Gastrocnemius medialis (tissue), 4 donors: ENCODE measurements at places on chromosomes 11 and 22.

DNA sequence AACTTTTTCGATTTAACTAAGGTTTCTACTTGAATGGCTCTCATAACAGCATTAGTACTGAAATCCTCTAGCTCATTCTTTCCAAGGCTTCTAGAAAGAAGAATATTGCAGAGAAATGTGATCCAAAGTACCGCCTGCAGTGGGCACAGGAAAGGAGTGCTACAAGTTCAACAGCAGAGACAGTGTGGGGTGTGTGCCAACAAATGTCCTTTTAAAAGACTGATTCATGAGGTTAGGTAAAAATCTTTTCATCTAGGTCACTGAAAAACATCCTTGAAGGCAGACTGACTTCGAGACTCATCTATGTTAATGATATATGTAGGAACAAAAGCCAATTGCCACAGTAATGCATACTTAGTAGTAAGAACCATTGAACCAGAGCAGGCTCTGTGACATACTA, 349.1 kb upstream of the PITPNB start:
- no peak for DNase-seq

DNA sequence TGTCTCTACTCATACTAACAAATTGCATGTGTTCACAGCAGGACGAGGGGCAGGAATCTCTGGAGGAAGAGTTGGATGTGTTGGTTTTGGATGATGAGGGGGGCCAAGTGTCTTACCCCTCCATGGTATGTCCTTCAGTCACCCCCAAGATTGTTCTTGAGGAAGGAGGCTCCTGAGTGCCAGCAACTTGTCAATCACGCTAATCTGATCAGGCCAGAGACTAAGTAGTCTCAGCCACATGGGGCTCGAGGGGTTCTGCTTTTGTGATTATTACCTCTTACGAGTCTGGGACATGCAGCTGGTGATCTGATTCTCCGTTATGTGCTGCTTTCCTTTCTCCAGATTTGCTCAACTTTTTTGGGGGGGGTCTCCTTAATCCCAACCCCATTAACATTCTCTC, 54.3 kb downstream of the CTNND1 start:
- no peak for DNase-seq

- DNase-seq: no peak
These were observed 313.1 kb downstream of the C11orf87 start for GRCh38 chr11:109735128-109735527.

- DNase-seq: no peak
These were observed 804 bp downstream of the ACER3 start for GRCh38 chr11:76861490-76861953.

DNA sequence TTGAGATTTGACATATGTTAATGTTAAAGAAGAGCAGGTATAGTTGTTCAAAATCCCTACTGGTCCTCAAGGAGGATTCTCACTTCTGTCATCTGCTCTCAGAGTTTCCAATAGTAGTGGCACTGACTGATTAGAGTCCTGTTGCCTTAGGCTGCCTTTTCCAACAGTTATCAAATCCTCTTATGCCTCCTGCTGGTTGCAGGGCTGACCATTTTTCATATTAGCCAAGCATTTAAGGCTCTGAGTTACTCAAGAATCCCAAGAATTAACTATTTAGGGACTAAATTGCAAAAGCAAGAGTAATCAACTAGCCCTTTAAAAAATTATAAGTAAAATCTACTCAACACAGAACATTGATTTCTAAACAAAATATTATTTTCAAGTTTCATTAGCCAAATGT, 212.0 kb upstream of the CHORDC1 start:
- DNase-seq: no peak

DNA sequence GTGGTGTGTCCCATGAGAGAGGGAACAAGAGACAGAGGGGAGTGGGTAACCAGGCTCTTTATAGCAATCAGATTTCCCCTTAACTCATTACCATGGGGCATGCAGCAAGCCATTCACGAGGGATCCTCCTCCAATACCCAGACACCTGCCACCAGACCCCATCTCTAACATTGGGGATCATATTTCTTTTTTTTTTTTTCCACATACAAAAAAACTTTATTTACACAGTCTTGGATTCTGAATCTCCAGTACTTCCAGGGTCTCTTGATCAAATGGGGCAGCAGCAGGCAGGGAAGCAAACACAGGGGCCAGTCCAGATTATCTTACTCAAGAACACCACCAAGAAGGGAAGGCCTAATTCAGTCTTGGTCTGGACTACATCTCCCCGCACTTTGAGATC, 4.3 kb downstream of the DLAT start:
- no peak for DNase-seq

- no peak for DNase-seq
These were observed 45.5 kb upstream of the OLFML1 start for GRCh38 chr11:7439746-7440320.

DNA sequence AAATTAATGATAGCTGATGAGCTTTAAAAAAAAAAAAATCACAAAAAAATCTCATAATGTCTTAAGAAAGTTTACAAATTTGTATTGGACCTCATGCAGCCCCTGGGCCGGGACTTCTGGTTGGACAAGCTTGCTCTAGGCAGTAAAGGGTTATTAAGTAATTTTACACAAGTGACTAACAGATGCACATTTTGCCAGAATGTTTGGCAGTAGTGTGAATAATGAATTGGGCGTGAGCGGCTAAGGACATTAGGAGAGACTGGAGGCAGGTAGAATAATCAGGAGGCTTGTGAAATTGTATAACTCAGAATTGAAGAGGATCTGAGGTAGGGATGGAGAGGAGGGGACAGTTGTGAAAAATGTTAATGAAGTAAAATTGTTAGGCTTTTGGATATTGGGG, 77.4 kb downstream of the HIPK3 start:
- DNase-seq: no peak

- no peak for DNase-seq
These were observed 18.0 kb upstream of the E2F8 start for GRCh38 chr11:19258641-19259230.

DNA sequence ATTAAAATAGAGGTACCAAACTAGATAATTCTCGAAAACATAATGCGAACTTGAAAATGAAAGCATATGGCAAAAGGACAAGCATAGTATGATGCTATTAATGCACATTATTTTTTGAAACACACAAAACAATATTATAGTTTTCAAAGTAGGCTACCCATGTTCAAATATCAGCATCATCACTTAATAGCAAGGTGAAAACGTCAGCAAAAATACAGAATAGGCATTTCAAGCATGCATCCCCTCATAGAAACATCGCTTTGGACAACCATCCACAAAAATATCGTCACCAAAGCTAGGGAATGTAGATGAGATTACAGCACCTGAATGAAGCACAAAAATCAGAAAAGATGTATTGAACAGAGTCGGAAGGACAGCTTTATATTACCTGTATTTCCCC, 814.5 kb upstream of the LRRC4C start:
- DNase-seq: no peak

DNA sequence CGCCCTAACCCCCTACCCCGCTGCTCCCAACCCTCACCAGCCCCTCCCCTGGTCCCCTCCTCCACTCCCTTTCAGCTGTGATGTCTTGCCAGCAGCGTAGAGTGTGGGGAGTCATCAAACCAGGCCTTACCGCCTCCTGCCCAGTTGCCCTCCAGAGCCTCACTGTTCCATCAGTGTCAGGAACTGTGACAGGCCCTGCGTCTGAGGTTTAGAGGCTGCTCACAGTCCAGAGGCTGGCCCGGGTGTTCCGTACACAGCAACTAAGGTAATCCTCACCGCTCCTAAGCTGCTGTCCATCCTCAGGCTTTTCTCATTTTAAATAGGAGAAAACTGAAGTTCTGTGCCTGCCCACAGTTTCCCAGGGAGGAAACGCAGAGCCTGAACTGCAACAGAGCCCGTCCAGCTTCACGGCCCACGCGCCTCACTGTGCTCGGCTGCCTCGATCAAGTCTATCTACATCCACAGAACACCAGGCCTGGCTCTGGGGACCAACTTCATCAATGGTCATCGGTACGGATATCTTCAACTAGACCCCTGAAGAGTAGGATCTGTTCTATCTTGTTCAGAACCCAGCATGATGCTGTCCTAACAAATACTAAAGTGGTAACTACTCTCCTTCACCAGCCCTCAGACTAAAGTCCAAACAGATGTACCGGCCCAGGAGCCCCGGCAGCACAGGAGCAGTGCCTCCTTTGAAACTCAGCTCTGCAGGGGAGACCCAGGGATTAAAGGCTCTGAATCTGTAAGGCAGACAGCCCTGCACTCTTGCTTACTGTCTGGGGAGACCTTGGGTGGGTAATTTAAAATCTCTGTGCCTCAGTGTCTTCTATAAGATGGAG, 10.3 kb downstream of the VPS37C start:
- DNase-seq: no peak

- DNase-seq: no peak
These were observed 3.1 kb upstream of the PTGDR2 start for GRCh38 chr11:60858731-60859464.

DNA sequence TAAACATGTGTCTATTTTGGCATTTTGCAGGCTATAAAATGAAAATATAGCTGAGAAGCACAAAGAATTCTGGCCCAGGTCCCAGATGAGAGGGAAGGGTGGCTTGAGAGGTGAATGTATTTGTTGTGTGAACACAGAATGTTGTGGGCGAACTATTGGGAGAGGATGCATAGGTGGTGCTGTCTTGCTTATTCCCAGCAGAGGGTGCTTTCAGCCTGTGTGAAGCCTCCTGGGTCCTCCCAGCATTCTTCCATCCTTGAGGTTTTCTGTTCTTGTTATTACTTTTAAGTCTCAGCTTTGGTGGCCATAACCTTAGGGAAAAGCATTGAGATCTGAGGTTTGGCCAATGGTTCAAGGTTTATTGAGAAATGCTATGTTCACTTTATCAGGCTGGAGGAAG, 108.7 kb upstream of the SNX19 start:
- no peak for DNase-seq

- DNase-seq: no peak
These were observed 13.0 kb downstream of the DNAJB13 start for GRCh38 chr11:73963861-73964260.

- DNase-seq: no peak
These were observed 54.0 kb downstream of the UVRAG start for GRCh38 chr11:75868990-75869389.

GRCh38 chr11:116379185-116379828, 393.5 kb downstream of the BUD13 start:
- DNase-seq: no peak

DNA sequence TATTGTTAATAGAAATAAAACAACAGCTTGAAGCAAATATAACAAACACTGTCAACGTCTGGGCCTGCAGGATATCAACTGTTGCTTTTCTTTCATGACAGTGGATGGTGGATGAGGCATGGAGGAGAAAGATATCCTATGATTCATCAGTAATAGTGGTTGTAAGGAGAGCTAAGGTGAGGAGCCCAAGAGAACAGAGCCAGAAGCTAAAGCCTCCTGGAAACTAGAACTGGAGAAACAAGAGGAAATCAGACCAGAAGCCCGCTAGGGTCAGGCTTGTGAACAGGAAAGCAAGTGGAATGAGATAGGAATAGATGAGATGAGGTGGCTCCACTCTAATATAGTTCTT, 37.7 kb upstream of the MMP12 start:
- DNase-seq: no peak

- no peak for DNase-seq
These were observed 10.1 kb downstream of the MUC2 start for GRCh38 chr11:1084561-1085439.

DNA sequence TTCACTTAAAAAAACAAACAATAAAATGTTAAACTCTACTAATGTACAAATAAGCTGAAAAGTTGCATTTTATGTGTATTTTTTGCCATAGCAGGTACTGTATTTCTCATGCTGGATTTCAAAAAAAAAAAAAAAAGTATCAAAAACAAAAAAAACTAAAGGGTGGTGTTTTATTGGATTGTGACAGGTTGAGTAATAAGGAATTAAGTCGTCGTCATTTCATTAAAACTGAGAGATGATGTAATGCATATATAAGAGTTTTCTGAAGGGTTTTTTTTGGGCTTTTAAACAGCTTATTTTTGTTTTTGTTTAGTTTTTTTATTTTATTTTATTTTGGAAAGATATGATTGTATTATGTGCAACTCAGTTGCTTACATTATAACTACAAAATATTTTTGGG, 10.9 kb upstream of the ADSL start:
- no peak for DNase-seq

GRCh38 chr11:68889948-68890446, 13.6 kb downstream of the MRPL21 start:
- no peak for DNase-seq

DNA sequence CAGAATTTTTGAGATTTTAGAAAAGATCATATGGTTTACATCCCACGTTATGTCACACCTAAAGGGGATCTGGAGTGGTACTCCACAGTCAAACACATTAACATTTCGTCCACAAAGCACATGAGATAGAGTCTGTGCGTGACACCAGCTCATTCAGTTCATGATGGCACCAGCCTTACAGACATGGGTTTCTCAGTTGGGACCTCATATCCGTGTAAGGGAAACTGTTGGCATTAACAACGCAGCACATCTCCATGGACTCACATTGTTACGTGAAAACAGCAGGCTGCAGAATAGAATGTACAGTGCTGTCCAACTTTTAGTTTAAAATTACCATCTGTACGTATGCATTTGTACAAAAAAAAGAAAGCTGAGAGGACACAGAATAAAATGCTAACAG, 14.0 kb downstream of the RIC8A start:
- DNase-seq: no peak

DNA sequence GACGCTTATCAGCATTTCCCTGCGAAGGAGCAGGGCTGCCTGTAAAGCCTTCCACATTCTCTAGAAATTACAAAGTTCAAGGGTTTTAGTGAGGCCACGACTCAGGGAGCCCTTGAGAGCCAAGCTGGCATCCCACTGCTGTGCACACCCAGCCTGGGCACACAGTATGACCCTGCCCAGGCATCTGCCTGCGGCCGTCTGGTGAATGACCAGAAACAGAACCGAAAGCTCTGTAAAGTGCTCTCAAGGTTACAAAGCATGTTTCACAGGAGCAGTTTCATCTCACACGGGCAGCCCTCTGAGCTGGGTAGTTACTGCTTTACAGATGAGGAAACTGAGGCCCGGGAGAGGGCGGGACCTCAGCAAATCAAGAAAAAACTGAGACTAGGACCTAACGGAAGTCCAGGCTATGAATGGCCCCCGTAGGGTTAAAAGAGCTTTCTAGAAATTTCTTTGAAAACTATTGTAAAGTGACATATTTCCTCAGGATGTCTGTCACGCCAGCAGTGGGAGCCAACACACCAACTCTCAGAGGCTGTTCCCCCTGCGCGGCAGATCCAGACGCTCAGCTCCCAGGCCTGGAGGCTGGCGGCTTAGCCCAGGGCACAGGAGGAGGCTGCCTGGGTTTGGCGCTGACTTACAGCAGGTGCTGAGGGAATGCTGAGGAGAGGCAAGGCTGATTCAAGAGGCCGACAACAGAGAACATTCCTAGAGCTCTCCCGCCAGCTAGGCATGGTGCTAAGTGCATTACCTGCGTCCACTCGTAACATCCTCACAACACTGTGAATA, 7.7 kb upstream of the TCF20 start:
- DNase-seq: no peak

- DNase-seq: no peak
These were observed 17.9 kb upstream of the SESN3 start for GRCh38 chr11:95248666-95249467.

- no peak for DNase-seq
These were observed 1339.3 kb downstream of the TBC1D22A start for GRCh38 chr22:48101704-48102103.

GRCh38 chr11:73475549-73476095, 99.4 kb downstream of the RELT start:
- no peak for DNase-seq

GRCh38 chr22:45454275-45454674, 40.8 kb downstream of the RIBC2 start:
- DNase-seq: no peak

GRCh38 chr22:41681616-41682015, 7.1 kb downstream of the SNU13 start:
- DNase-seq: no peak
